Common myeloid progenitor, CD34-positive (primary cell): ENCODE measurements at places on chromosomes 7 and 10.

- no peak for DNase-seq
Observed at GRCh38 chr10:52499281-52499680, 185.2 kb downstream of the DKK1 start.

- DNase-seq, result no peak
Observed at GRCh38 chr7:49367072-49367471, 406.4 kb upstream of the VWC2 start.

GRCh38 chr10:88417387-88418030 lies 165.6 kb downstream of the RNLS start:
- DNase-seq, result no peak

DNA sequence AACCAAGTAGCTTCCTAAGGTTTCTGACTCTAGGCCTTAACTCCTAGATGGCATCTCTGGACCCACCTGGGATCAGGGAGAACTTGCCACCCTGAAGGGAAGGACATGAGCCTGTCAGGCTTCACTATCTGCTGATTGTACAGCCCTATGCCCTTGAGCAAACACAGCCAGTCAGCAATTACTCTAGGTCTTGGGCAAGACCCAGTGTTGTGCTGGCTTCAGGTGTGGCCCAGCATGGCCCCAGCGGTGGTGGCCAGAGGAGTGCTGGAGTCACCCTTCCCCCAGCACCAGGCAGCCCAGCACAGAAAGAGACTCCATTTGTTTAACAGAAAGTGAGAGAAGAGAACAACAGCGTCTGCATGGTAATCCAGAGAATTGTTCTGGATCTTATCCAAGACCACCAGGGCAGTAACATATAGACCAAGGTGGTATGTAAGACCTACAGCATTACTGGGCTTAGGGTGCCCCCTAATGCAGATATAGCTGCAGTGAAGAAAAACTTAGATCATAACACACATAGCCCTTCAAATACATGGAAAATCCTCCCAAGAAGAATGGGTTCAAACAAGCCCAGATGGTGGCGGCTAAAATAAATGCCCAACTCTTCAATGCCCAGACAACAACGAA lies 207.7 kb downstream of the MAGI2 start:
- DNase-seq, result no peak

- no peak for DNase-seq
Observed at GRCh38 chr10:33952692-33953360, 618.4 kb upstream of the NRP1 start.

DNA sequence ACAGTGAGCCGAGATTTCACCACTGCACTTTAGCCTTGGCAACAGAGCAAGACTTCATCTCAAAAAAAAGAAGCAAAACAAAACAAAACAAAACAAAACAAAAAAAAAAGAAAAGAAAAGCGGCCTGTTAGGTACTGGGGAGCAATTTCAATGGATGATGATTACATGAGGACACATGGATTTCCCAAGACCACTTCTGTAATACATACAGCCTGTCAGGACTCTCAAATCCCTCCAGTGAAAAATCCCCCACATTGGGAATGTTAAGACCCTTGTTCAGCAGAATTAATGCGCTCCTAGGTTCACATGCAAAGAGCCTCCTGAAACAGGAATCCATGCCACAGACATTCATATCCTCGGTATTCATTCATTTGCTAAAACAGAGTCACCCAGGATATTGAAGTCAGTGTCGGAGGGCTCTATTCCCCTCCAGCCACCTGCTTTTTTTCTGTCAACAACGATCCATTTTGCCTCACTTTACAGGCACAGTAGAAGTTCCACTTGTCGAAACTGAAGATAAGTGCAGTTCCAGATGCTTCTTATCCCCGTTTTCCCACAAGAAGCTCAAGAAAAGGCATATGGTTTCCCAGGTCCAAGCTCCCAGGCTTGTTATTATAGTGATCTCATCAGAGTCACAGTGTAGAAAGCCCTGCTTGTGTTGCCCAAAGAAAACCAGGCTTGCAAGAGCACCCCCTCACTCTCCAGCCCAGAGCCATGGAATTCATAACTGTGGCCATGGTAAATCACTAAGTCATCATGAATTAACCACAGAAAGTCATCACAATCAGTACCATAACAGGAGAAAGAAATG lies 20.2 kb downstream of the SLC16A12 start:
- DNase-seq, result no peak

DNA sequence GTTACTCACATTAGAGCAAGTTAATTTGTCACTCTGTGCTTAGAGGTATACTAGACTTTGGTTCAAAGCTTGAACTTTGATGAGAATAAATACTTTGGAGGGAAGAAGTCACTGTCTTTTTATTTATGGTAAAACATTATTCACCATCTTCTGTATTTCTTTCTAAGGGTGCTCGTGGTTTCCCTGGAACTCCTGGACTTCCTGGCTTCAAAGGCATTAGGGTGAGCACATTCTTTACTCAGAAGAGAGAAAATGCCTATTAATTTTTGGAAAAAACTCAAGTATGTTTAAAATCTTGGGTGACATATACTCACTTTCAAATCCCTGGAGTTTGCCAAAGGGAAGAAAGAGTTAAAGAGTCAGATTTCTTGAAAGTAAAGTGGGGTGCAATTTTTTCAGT lies 10.8 kb downstream of the COL1A2 start:
- no peak for DNase-seq

DNA sequence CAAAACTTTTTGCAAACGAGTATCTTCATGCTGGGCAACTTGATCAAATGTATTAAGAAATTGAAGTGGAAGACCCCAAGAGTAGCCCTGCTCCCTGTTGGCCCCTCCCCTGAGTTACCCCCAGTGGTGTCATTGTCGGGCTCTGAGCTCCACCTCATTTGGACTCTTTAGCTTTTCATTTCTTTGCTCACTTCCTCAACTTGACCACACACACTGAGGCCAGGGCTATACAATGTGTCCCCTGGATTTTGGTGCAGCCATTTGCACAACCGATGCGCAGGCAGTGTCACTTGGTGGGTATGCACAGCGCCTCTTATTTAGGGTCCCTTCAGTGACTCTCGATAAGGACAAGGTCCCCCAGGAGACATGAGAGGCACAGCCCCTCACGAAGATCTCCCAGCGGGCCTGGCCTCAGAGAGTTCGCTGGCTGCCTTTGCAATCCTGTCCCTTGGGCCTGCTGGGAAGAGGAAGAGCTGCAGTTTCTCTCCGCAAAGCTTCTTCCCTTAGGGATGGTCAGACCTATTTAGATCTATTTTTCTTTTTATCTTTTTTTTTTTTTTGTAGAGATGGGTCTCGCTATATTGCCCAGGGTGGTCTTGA lies 2.5 kb upstream of the MUC3A start:
- DNase-seq, result no peak

- DNase-seq, result no peak
Observed at GRCh38 chr10:43649185-43649523, 473 bp upstream of the ZNF32 start.

DNA sequence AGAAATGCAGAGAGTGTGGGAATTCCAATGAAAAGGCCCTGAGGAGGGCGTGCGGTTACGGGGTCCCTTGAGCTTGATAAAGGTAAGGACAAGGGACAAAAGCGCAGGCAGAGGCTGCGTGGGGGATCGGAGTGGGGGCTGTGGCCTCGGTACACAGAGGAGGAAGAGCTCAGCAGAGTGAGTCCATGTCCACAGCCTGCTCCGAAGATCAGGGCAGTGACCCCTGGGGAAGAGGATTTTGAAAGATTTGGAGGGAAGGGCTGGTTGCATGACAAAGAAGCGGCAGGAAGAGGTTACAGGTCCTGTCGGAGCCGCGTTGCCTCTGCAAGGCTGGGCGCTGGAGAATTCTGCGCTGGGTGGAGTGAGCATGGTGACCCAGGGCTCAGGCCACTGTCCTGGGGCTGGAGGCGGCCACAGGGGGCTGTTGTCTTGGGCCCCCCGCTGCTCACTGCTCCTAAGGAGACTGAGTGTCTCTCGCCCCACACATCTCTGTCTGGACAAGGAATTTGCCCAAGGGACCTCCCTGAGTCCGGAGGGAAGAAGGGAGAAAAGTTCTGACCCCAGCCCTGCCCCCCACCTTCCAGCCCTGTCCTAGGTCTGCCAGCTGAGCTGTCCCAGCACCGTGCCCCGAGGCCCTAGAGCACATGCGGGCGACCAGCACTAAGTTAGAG lies 69.8 kb upstream of the INSIG1 start:
- no peak for DNase-seq

GRCh38 chr7:107467972-107468371 lies 1.9 kb upstream of the GPR22 start:
- no peak for DNase-seq
